DMS 273 treated with DMSO at 0.1 percent for 48 hours (cell line): ENCODE measurements at places on chromosomes 5 and 9.

DNA sequence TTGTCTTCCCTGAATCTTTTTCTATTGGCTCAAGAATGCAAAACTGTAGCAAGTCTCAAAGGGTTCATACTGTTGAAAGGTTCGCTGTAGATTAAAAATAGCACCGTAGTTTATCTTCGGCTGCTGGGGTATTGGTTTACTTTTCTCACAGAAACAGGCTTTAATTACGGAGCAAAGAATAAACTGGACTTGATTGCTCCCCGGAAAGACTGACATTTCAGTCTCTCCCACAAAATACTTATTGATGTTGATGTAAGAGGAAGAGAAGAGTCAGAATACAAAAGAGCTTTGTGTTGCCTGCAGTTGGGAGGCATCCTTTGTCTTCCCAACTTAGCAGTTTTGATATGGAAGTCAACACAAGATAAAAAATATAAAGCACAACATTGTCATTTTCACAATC is 183.9 kb upstream of the DMAC1 start:
- DNase-seq = no peak

DNA sequence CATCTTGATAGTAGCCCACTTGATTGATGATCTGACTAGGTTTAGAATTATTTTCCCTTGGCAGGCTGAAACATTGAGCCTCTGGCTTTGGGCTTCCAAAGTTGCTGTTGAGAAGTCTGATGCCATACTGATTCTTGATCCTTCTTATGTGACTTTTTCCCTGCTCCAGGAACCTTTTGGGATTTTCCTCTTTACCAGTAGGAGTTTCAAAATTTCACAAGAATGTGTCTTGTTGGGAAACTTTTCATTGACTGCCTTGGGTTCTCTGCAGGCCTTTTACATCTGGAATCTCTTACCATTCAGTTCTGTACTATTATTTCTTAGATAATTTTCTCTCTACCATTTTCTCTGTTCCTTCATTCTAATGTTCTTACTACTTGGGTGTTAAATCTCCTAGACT is 20.0 kb downstream of the STC2 start:
- no peak for DNase-seq

GRCh38 chr9:126886034-126886822 is 25.8 kb downstream of the ZBTB34 start:
- no peak for DNase-seq

DNA sequence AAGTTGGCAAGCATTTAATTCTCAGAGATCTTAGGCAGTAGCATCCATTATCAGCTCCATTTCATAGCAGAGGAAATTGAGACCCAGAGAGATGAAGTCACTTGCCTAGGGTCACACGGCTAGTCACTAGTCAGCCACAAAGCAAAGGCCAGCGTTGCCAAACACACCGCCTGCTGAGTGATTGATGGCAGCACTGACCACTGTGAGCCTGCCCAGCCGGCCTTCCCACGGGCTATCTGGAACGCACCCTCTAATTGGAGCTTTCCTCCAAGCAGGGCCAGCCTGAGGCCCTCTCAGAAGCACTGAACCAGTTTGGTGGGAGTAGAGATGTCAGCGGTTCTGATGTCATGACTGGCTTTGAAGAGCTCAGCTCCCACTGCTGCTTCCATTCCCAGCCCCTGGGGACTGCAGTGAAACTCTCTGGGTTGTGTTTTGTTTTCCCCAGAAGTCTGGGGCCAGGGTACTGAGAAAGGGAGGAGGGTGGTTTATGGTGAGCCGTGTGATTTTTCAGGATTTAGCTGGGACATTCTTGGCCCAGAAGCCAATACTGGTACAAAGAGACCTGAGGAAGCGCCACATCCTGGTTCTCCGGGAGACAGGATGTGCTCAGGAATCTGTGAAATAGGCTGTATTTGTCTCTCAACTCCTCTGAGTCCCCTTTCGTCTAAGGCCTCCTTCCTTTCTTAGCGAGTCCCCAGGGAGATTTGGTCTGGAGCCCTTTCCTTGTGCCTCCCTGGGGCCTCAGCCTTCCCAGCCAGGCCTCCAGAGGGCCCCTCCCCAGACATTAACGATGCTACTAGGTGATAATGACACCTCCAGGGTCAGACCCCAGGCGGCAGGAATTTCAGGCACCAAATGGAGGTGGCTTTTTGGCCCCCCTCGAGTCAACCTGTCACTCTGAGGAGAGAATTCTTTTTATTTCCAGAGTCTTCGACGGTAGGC is 44.5 kb downstream of the SPRY4 start:
- no peak for DNase-seq

DNA sequence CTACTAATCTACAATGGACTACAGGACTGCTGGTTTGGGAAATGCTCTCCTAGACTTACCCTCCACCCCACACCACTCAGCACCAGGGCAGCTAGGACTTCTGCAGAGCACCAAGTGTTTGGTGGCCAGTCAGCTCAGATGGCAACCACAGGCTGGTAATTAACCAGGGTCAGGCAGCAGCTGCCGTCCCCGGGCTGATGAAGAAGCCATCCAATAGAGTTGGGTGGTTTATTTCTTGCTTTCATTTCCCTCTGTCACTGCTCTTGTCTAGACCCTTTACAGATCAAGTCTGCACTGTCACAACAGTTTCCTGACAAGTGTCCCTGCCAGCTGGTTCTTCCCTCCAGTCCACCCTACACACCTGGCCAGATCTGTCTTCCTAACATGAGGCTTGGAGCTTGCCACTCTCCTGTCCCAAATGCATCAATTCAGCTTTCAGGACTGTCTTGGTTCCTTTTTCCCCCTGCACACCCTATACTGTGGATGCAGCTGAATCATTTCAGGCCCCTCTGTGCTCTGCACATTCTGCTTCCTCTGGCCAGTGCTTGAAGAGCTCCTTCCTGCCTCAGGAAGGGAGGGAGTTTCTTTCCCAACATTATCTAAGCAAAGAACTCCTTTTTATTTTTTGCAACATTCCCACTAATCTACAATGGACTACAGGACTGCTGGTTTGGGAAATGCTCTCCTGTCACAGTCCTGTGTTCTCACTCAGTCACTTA is 30.2 kb upstream of the HSPA9 start:
- no peak for DNase-seq

GRCh38 chr9:113456235-113456634 is 7.3 kb upstream of the RGS3 start:
- DNase-seq = no peak

DNA sequence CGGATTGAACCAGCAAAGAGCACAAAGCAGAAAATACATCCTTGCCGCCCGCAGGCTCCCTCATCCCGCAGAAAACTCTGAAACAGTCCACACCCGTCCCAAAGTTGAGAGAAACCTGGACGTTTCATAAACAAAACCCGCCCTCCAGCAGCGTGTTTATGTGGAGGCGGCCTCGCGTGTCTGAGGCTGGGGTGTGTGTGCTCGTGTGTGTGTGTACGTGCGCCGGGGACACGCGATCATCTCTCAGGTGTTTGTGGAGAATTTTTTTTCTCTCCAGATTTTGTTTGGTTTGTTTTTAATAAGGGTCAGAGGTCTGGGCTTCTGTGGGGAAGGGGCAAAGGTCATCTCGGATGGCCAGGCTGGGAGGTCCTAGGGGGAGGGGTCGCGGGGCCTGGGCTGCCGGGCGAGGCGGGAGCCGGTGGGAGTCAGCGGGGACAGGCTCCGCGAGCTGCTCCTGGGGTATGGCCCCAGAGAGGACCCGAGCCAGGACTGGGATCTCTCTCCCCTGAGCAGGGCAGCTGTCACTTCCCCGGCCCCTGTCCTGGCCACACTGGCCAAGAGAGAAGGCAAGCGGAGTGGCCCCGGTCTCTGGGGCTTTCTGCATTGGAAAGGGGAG is 206.4 kb downstream of the C9orf50 start:
- DNase-seq = no peak

DNA sequence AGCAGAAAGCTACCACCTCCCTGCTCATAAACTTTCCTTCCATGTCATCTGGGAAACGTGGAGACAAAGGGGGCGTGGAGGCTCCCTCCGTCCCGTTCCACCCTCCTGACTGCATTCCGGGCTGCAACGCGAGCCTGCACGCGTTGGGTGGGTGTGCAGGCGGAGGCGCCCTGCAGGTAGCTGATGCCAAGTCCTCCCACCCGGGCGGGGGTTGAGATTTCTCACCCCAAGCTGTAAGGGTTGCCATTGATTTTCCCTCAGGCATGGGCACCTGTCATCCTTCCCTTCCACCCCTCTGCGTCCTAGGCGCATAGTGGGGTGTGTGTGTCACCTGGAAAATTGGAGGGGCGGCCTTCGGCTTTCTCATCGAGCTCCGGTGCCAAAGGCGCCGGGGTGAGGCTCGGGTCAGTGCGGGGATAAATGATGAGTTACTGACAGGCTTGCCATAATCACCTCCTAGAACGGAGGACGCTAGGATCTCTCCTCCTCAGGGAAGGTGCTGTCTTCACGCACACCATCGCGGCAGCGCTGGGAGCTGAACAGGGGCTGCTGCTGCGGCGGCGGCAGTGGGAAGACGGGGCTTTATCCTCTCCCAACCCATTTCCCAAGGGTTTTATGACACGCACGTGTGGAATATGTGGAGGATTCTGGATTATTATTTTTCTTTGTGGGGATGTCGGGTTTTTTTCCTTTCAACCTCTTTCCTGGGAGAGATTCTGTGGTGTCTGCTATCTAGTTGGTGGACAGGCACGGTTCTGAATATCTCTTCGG is 973 bp downstream of the PLPPR1 start:
- DNase-seq = no peak

DNA sequence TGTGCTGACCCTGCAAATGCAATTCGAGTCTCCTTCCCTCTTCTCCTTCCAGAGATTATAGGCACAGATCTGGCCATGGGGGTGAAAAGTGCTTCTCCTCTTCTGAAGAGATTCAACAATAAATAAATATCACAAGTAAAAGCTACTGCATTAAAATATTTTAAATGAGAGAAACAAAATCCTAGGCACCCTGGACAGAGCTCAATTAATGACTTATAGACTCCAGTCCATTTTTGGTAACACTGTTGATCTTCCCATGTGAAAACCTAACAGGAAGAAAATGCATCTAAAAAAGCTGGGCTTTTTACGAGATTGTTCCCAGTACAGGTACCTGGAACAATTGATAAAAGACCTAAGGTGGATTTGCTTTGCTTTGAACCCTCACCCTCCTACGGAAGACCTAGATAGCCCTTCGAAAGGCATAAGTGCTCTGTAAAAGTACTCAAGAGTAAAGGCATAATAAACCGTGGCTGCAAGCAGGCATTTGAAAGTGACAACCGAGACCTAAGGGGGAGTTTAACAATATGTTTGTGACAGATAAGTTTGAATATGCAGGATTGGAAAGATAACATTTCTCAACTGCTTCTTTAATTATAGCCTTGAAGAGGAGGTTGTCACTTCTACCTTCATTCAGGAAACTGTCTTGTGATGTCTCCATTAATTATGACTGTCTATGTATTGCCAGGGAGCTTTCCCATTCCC is 29.4 kb upstream of the MED10 start:
- no peak for DNase-seq

GRCh38 chr5:127643607-127644006 is 5.3 kb upstream of the CTXN3 start:
- DNase-seq = no peak

GRCh38 chr5:159713254-159713653 is 203.0 kb upstream of the ADRA1B start:
- no peak for DNase-seq

GRCh38 chr5:12691330-12691729 is 787.1 kb upstream of the CTNND2 start:
- no peak for DNase-seq

DNA sequence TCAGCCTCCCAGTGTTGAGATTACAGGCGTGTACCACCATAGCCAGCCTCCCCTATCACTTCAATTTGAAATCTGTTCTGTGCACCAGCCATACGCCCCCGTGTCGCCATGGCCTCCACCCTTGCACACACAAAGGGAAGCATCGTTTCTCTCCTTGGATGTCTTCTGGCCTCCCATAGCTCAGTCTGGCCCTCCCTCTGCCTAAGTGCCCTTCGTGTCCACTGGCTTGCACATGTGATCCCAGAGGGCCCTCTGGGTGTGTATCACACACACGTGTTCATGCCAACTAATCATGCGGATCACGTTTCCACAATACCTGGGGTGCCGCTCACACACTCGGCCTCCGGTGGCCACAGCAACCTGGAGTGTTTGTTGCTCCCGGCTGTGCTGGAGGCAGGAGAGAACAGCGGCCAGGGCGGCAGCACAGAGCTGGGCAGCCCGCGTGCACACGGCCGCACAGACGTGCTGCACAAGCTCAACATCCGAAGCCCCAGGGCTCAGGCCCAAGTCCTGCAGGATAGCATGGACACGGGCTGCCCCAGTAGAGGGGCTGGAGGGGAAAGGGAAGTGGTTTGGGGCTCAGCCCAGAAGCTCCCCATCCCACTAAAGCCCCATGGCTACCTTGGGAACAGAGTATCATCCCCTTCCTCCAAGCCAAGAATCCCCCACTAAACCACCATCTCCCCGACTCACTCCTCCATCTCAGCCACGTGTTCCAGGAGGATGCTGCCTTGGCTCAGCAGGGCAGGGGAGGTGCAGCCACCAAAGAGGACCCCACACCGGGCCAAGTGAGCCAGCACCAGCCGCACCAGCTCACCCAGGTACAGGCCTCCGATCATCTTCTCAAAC is 10.9 kb downstream of the HK3 start:
- no peak for DNase-seq

- DNase-seq = no peak
These were observed 69.8 kb downstream of the HABP4 start for GRCh38 chr9:96519787-96520186.

DNA sequence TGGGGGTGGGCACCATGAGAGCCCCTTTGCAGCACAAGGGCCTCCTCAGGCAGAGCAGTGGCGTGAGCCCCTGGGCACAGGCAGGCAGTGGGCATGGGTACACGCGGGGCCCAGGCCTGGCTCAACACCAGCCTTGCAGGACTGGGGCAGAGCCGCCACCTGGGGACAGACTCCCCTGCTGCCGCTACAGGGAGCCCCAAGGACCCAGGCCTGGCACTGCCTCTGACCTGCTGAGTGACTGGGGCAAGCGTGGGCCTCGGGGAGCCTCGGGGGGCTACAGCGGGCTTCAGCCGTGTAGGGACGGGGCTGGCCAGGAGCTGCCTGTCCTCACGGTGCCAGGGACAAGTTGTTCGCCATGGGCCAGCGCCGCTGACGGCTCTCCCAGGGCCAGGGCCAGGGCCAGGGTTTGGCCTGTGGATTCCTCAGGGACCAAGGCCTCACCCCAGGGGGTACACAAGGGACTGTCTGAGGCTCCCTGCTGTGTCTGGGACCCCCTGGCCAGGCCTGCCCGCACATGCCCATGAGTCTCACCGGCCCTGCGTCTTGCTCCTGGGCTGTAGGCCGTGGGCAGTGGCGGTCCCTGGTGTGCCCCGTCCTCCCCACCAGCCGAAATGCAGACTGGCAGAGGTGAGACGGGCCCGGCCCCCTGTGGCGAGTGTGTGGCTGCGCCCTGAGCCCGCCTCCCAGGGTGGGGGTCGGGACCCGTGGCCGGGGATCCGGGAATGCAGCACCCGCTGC is 42.5 kb downstream of the KCNT1 start:
- DNase-seq = no peak

- DNase-seq = no peak
These were observed 448 bp downstream of the RELL2 start for GRCh38 chr5:141637123-141637766.

GRCh38 chr5:153569036-153569435 is 78.6 kb downstream of the GRIA1 start:
- no peak for DNase-seq

GRCh38 chr5:7714119-7714518 is 136.8 kb downstream of the CFAP90 start:
- no peak for DNase-seq

GRCh38 chr9:4680750-4681149 is 1.4 kb downstream of the CDC37L1 start:
- no peak for DNase-seq
